Substantia nigra (tissue), 51 donors: ENCODE measurements at places on chromosomes 4 and X.
A peak's percentile ranks its signal among the peaks of the same experiment; 100 is the strongest.

- DNase-seq, result no peak
Observed at GRCh38 chr4:186204103-186204559, 12.8 kb downstream of the CYP4V2 start.

GRCh38 chr4:168931215-168931650 is 78.8 kb downstream of the CBR4 start:
- no peak for DNase-seq

DNA sequence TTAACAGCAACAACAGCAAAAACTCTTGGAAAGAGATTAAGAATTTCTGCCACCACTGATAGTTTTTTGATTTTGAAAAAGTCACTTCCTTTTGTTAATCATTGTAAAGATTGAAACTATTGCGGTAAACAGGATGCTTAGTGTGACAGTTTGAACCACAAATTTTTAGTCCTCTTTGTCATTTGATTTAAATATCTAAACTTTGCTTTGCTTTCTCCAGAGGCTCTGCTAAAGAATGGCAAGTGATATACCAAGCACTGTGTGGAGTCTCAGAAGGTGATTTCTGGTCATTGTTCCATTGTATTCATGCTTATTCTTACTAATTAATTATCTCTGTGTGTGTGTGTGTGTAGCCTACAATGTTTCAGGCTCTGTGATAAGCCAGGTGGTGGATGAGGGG is 155.6 kb downstream of the BMPR1B start:
- no peak for DNase-seq

- DNase-seq, result peak; percentile 11
Observed at GRCh38 chrX:69093960-69094871, 71.0 kb downstream of the PJA1 start.

- DNase-seq, result no peak
Observed at GRCh38 chr4:4893721-4894120, 34.3 kb downstream of the MSX1 start.

DNA sequence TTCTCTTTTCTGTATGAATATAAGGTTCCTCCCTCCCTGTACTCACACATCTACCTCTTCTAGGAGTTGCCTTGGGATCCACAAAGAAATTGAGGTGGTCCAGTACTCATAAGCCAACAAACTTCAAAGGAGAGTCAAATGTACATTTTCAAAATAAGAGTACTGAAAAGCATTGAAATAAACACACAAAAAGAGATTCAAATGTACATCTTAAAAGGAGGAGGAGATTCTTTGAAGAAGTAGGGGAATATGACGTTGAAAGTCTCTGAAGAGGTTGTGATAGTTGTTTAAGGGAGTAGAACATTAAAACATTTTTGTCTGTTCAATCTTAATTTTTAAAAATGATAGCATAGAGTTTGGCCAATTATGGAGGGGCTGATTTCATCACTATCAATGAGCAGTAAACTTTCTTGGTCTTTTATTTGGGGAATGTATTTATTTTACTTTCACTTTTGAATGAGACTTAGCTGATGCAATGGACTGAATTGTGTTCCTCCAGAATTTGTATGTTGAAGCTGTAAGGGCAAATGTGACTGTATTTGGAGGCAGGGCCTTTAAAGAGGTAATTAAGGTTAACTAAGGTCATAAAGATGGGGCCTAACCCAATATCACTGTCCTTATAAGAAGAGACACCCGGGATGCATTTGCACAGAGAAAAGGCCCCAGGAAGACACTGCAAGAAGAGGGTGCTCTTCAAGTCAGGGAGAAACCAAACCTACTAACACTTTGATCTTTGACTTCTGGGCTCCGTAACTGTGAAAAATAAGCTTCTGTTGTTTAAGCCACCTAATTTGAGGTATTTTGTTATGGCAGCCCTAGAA is 226.3 kb upstream of the PGRMC2 start:
- no peak for DNase-seq

DNA sequence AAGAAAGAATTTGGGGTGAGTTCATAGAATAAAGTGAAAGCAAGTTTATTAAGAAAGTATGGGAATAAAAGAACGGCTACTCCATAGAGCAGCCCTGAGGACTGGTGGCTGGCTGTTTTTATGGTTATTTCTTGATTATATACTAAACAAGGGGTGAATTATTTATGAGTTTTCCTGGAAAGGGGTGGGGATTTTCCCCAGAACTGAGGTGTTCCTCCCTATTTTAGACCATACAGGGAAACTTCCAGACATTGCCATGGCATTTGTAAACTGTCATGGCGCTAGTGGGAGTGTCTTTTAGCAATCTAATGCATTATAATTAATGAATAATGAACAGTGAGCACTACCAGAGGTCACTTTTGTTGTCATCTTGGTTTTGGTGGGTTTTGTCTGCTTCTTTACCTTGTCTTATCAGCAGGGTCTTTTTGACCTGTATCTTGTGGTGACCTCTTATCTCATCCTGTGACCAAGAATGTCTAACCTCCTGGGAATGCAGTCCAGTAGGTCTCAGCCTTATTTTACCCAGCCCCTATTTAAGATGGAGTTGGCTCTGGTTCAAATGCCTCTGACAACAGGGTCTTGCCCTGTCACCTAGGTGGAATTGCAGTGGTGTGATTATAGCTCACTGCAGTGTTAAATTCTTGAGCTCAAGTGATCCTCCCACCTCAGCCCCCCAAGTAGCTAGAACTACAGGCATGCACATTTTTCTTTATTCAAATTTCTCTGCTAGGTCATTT is 27.1 kb downstream of the RAPGEF2 start:
- no peak for DNase-seq

DNA sequence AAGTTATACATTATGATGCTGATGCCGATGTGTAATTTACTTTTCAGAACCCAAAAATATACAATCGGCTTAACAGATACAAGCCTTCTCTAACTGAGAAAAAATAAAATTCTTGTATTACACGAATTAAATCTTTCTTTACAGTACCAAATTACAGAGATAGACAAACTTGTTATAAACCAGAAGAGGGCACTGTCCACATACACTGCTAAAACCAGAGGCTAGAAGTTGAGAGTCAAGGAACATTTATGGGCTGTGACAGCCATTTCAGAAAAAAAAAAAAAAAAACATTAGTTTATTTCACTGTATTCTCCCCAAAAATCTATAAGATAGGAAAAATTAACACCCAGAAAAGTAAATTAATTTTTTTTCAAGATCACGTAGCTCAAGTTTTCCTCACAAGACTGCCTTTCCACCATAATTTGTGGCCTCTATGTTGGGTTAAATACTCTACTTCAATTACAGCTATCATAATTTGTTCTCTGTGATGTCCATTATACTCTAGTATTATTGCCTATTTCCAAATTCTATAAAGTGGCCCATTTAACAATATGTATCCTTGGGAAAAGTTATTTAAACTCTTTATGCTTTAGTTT is 12.0 kb downstream of the EREG start:
- no peak for DNase-seq

GRCh38 chr4:39814403-39815185 is 116.7 kb downstream of the UBE2K start:
- DNase-seq, result no peak

- DNase-seq, result no peak
Observed at GRCh38 chr4:64144994-64145393, 264.3 kb downstream of the TECRL start.

GRCh38 chr4:155666344-155667221 is at the start of gene GUCY1A1:
Gene GUCY1A1 (plus strand): TSS chr4:155666848. CDS start chr4:155696868, 30,020 bp downstream.
- no peak for DNase-seq

DNA sequence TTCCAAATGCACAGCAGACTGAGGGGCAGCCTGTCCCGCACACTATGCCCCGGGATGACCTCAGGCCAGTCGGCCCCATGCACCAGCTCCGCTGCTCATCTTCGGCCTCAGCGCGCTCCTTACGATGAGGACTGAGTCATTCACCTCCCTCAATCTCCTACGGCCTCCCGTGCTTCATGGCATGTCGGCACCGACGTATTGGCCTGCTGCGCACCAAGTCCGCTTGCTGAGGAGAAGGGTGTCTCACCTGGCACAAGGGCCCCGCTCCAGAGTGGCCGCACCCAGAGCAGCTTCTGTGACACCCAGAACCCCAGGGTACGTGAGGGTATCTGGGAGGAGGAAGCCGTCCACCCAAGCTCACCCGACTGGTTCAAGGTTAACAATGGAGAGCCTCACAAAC is 35.5 kb downstream of the GAK start:
- DNase-seq, result no peak

- DNase-seq, result no peak
Observed at GRCh38 chr4:4555916-4556315, 14.1 kb upstream of the STX18 start.

DNA sequence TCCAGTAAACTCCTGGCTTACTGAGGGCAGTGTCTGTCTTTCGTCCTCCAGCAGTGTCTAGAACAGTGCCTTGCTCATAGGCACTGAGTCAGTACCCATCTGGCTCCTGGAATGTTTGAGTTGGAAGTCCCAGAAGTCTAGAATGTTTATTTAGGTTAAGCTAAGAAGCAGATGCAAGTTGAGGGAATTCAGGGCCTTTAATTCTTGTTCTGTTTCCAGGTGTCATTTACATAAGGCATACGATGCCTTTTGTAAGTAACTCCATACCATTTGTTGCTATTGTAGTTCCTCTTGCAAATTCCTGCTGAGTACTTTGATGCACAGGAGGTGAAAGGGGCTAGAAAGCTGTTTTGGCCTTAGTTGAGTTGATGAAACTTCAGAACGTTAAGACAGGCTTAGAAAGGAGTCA is 22.2 kb downstream of the ARHGAP10 start:
- no peak for DNase-seq

GRCh38 chr4:93828332-93828994 is at the start of gene ATOH1:
Gene ATOH1 (plus strand): TSS chr4:93828753. CDS start chr4:93828927, 174 bp downstream.
- DNase-seq, result no peak

DNA sequence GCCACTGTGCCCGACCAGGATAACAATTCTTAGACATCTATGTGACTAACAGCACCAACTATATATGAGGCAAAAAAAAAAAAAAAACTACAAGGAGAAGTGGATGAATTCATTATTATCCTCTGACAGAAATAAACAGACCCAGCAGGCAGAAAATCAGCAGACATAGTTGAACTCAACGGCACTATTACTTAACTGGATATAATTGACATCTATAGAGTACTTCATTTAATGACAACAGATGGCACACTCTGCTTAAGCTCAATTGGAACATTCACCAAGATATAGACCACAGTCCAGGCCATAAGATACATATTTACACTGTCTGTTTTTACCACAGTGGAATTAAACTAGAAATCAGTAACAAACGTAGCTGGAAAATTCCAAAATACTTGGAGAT is 13.3 kb downstream of the CLDN22 start:
- DNase-seq, result no peak

DNA sequence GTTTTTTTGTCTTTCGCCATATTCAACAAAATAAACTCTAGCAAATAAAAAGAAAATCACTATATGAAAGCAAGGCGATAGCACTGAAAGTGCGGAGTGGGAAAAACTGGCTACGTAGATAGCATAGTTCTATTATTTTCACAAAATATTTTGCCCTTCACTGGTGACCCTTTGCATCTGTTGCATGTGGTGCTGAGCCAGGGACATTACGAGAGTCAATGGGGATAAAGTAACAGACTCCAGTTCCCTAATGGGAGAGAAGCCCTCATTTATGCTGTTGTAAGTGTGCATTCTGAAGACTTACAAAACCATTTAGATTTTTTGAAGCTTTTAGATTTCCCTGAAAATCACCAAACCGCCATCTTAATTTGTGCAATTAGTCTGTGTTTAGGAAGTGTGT is 501.6 kb downstream of the PPARGC1A start:
- DNase-seq, result no peak

DNA sequence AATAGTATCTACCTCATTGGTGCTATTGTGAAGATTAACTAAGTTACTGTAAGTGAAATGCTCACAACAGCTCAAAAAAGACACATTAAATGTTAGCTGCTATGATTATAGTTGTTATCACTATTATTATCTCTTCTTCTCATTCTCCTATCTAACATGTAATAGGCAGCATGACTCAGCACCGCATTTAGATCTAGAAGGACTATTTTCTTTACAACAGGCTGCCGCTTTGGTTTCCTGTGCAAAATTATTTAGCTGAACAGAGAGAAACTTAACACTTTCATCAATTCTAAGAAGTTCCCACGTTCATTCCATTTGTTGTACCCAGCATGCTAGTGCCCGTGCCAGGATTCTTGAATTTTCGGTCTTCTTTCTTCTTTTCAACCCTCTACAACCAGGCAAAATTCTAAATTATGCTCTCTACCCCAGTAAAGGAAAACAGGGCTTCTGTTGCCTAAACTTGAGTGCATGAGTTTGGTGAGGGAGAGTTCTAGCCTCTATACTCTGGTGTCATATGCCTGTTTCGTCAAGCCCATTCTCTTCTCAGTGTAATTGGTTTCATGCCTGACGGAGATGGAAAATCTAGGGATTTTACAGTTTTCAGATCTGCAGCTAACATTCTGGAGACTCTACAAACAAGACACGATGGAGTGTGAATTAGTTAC is 378.9 kb downstream of the PPP1R2C start:
- DNase-seq, result no peak

DNA sequence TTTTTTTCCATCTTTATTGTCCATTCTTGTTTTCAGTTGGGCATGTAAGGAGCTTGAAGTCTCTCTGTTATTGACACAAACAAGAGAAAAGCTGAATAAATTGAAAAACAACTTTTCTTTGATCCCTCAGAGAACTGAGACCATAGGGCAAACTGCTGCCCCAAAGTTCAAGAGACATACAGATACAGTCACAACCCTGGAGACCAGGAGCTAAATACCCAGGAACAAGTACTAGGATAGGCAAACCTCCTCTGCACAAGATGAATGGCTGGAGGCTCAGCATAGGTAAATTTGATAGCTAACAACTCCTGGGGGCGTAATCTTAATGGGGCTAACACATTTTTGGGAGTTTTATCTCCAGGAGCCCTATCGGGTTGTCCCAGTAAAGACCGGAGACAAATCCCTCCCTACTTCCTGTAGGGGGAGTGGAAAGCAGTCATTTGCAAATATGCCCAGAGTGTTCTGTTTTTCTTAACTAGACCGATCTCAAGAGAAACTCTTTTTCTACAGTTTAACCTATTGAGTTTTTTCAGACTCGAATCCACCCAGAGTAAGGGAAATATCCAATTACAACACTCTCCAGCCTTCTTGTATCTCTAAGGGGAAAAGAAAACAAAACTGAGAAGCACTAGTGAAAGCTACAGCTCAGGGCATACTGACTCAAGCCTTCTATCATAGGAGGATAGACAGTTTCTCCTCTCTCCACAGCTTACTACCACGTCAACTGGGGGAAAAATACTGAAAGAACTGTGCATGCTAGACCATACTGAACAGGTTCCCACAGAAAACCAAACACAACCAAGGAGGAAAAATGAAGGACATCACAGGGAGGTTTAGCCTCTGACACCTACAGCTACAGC is 23.1 kb downstream of the MAGEA8 start:
- DNase-seq, result no peak

GRCh38 chrX:131227608-131228007 is 61.5 kb downstream of the IGSF1 start:
- no peak for DNase-seq

GRCh38 chrX:101693476-101693875 is 33.8 kb upstream of the ARMCX2 start:
- DNase-seq, result no peak

DNA sequence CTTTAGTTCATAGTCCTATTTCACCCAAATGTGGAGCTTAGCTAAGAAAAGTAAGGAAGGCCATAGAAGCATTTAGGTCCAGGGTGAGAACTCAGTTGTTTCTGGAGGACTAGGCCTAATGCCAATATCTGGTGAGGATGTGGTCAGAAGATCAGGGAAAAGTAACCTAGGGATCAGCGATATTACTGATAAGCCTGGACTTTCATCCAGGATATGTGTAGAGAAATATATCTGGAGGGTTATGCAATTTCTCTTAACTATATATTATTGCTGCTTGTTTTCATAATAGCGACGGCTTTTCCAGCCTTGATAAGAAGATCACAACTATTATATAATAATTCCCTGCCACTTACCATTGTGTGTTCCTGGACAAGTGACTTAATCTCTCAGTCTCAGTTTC is 81.1 kb downstream of the FRAS1 start:
- no peak for DNase-seq

- no peak for DNase-seq
Observed at GRCh38 chr4:123615901-123616300, 219.3 kb downstream of the SPRY1 start.
